ENCODE measurements at places on chromosomes 4 and X.

GRCh38 chr4:114860786-114861185 is 252.6 kb downstream of the NDST4 start:
- DNase-seq: no peak

GRCh38 chrX:137847376-137847775 is 281.4 kb downstream of the ZIC3 start:
- DNase-seq: no peak

- no peak for DNase-seq
Measured at GRCh38 chr4:73593631-73594241, 26.5 kb downstream of the RASSF6 start.

DNA sequence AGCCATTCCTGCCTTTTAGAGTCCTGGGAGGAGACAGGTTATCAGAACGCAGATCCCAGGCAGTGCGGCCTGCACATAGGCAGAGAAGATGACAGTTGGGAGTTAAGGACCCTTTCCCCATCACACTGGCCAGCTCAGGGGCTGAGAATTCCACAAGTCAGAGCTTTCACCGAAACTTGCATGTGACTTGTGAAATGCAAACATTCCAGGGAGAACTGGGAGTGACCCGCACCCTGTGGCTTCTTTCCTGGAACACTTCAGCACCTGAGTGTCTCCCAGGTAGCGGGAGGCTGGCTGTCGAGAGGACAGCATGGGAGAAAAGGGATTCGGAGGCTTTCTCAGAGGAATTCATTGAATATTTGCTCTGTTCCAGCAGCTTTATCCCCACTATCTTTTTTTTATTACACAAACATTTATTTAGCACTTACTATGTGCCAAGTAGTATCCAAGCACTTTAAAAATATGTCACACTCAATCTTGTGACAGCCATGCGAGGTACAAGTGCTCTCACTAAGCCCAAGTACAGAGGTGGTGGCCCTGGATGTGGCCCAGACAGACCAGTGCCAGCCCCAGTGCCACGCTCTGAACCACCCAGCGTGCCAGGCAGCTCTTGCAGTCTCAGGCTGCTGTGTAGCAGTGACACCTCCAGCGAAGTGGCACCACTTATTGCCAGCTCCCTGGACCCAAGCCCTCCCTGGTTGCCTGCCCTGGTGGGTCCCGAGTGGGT is 100.5 kb downstream of the PHKA2 start:
- no peak for DNase-seq

- DNase-seq: no peak
Measured at GRCh38 chr4:2068566-2068965, 9.4 kb downstream of the NAT8L start.

- no peak for DNase-seq
Measured at GRCh38 chr4:121693450-121693849, 3.3 kb downstream of the ANXA5 start.

GRCh38 chrX:44071847-44072551 is 98.8 kb upstream of the NDP start:
- no peak for DNase-seq

- DNase-seq: no peak
Measured at GRCh38 chr4:20538905-20539304, 161.4 kb upstream of the PACRGL start.

DNA sequence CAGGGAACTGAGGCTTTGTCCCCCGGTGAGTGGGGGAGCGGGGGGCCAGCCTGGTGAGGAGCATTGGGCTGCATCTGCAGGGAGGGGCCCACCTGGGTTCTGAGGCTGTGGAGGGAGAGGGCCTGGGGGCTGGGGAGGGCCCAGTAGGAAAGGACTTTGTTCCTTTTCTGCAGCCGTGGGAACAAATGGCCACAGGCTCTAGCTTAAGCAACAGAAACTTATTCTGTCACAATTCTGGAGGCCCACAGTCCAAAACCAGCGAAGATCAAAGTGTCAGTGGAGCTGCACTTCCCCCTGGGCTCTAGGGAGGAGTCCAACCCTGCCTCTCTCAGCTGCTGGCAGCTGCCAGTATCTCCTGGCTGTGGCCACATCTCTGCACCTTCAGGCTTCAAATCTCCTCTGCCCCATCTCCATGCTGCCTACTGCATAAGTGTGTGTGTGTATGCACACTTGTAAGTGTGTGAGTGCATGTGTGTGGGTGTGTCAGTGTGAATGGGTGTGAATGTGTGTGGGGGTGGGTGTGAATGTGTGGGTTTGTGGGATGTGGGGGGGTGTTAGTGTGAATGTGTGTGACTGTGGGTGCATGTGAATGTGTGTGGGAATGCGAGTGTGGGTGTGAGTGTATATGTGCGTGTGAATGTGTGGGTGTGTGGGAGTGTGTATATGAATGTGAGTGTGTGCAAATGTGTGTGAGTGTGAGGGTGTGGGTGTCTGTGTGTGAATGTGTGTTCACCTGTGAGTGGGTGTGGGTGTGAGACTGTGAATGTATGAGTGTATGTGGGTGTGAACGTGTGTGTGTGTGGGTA is 204.5 kb upstream of the PSAPL1 start:
- no peak for DNase-seq

DNA sequence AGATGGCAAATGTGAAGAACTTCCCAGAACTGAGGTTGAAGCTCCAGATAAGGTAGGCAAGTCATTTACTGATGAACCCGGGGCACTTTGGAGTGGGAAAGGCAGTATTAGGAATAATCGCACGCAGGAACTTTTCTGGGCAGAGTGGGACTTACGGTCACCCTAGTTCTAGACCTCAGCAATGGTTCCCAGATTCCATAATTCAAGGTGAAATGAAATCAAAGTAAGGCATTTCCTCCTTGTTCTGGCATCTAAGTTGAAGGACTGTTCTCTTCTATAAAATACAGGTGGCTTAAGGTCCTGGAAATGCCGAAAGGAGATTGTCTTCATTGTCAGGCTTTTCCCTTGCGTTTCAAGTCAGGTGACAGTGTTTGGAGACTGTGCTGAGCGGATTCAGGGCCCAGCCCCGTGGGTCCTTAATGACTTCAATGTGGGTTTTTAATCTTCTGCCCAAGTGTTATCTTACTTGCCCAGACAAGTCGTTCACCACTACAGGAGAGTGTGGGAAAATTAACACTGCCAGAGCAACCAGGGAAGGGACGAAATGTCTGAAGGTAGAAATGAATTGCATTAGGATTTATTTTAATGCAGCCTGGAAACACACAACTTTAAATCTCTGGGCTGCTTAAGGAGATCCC is 52.1 kb upstream of the STOX2 start:
- no peak for DNase-seq

DNA sequence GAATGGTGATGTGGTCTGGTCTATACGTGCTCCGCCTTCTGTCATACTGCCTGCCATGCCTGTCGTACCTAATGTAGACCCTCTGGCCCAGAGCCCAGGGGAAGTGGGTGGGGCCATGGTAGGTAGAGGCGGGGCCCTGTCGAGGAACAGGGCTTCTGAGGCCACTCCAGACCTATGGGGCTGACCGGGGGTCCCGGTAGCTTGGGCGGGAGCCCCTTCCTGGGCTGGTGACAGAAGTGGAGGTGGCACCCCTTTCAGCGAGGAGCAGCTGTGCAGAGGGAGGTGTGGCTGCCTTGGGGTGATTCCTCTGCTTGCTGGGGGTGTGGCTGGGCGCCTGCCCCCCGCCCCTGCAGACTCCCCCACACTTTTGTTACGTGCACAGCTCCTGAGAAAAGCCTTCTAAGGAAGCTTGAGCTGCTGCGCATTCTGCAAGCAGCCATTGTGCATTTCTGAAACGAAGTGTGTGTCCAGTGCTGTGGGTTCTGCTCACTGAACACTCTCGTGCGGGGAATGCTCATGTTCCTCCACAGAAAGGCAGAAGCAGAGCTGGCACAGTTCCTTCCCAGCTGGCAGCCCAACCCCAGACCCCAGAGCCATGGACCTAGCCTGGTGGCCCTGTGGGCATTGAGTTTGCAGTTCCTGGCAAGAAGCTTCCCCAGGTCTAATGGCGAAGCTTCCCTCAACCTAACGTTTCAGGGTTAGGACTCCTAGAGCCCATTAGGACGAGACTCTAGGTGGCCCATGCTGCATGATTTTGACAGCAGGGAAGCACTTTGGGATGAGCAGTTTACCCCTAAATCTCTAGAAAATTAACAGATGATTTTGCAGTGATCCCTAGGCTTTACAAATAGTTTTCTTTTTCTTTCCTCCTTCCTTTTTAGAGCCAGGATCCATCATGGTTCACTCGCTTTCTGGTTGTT is 72.7 kb upstream of the HGFAC start:
- no peak for DNase-seq

- no peak for DNase-seq
Measured at GRCh38 chrX:21412029-21412428, 37.8 kb downstream of the CNKSR2 start.

DNA sequence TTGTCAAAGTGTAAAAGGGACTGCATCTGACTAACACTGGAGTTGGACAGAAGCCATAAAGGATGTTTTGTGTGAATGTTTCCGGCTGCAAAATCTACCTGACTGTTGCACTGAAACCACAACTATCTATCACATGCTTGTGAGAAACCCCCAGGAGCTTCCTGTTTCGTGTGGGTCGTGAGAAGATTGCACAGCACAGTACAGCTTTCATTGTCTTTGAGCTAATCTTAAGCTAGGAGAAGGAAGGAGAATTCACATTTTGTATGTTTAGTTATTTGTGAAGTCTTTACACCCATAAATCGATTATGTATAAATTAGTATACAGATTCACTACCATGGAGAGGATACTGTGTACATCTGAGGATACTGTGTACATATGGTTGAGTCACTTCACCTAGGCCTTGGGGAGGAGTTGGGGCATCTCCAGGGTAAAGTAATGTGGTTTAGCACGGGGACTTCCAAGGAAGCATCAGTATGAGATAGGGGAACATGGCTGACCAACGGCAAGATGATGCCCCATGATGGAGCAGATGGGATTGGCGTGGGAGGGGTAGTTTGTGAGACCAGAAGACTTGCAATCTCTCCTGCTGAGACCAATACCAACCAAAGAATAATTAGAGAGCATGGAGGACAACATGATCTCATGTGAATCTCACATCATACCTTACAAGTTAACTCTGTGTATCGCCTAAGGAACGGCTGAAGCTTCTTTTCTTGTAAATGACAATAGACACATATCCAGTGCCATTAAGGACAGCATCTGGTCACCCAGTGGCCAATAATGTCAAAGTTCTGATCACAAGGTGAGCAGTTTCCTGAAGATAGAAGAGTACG is 43.1 kb upstream of the FAM9C start:
- no peak for DNase-seq

DNA sequence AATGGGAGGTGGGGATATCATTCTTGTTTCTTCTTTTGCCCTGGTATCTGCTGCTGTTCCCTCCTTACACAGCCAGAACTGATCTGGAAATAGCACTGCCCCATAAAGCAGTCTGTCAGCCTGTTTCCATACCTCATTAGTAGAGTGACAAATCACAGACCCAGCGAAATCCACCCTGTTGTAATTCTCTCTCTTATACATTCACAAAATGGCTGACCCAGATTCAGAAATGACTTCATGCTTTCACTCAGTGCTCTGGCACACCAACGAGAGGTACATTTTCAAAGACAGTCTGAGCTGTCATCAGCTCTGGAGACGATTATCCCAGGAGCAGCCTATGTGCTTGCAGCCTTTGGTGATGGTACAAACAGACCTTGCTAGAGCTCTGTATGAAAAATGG is 164.6 kb downstream of the AFF2 start:
- DNase-seq: no peak

DNA sequence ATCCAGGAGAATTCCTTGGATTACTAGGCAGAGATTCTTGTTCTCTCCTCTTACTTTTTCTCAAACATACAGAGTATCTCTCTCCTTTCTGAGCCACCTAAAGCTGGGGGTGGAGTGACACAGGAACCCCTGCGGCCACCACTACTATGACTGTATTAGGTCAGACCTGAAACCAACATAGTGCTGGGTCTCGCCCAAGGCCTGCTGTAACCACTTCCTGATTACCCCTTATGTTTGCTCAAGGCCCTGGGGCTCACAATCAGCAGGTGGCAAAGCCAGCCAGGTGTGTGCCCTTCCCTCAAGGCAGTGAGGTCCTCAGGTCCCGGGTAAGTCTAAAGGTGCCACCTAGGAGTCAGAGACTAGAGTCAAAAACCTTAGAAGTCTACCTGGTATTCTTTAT is 166.4 kb downstream of the PARM1 start:
- DNase-seq: no peak

DNA sequence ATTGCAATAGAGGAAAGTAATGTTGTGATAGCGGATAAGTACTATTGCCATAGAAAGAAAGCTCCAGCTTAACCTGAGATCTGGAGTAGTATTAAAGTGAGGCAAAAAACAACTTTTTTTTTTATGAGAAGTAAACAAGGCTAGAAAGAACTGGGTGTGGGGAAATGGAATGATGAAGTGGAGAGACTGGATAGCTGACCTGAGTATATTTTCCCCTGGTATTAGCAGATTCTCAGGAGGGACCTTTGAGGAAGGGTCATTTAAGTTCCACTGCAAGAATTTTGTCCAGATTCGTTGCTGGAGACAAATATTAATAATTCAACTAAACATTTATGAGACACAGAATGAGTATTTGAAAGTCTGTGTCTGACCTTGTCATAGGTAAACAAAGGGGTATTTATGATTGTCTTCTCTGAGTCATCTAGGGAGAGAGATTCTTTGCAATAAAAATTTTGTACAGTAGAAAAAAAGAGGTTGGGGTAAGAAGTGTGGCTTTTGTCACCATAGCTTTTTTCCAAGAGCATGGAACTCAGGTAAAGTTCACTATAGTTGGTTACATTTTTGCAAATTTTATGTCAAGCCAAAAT is 2095.9 kb downstream of the ARAP2 start:
- no peak for DNase-seq

DNA sequence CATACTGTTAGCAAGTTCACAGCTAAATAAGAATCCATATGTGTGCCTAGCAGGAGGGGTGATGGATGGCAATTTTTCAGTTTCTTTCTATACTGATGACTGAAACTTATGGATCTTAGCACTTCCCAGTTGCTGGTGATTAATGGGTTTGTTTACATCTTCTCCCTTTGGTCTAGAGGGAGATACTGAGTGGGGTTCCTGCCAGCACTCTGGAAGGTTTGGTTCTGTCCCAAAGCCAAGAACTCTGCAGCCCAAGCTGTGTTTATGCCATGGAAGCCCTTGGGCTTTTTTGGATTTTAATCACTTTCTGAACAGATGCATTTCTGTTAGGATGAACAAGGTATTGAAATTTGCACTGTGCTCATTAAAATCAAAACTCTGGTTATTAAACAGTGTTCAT is 43.5 kb downstream of the DDIT4L start:
- no peak for DNase-seq

- DNase-seq: no peak
Measured at GRCh38 chrX:48919360-48919841, 577 bp upstream of the PIM2 start.

GRCh38 chrX:27136325-27136724 is 326.8 kb downstream of the PPP4R3C start:
- no peak for DNase-seq

DNA sequence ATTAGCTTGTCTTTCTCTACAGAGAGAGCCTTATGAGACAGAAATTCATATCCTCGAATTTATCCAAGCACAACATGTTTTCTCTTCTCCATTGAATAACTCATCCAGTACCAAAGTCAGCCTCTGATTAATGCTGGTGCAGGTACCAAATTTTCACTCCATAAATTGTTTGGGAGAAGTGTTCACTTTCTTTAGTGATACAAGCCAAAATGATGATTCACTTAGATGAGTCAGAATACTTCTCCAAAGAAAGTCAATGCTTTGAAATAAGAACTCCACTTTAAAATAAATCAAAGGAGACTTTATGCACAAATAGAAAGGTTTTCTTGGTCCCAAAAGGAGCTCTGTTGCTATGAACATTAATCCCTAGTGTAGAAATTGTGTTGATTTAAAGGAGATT is 60.2 kb downstream of the MAOB start:
- DNase-seq: no peak

- DNase-seq: peak; percentile 29
Measured at GRCh38 chrX:110167952-110168451, 149.9 kb downstream of the AMMECR1 start.

Measured in neuronal stem cell (in vitro differentiated cells).